T-helper 1 cell (primary cell): ENCODE measurements at places on chromosomes 16 and 17.

DNA sequence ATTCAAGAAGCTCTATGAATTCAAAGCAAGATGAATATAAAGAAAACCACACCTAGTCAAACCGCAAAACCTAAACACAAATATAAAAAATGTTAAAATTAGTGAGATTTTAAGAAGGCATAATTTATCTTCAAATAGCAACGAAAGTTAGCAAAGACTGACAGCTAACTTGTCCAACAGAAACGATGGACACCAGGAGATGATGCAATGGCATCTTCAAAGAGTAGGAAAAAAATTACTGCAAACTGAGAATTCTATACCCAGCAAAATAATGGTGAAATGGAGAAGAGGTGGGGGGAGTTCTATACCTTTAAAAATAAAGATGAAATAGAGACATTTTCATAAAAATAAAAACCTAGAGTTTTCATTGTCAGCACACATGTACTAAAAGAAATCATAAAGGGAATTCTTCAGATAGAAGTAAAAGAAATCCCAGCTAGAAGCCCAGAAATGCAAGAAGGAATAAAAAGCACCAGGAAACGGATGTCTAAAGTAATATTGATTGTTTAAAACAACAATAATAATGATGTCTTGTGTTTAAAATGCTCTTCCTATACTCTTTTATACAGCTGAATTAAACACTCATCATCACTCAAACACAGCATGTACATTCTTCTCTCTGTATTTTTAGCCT, 24.6 kb upstream of the TANC2 start:
- no peak for DNase-seq

- DNase-seq, result no peak
These were observed 199.1 kb upstream of the C17orf78 start for GRCh38 chr17:37176723-37177122.

- peak; percentile 57 for DNase-seq
These were observed at the start of gene KIF19 for GRCh38 chr17:74325743-74326379. KIF19 (plus strand) TSS chr17:74326226; CDS start chr17:74326350, 124 bp downstream.

GRCh38 chr16:24671455-24671954, 57.9 kb upstream of the TNRC6A start:
- DNase-seq, result no peak

DNA sequence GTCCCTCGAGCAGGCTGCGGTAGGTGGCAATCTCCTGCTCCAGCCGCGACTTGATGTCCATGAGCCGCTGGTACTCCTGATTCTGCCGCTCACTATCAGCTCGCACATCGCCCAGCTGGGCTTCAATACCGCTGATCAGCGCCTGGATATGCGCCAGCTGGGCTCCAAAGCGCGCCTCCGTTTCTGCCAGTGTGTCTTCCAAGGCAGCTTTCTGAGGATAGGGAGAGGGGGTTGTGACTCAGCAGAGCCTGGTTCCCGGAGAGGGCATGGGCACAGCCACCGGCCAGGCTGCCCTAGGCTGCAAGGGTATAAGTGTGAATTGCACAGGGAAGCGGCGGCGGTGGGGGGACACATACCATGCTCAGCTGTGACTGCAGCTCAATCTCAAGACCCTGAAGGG, 4.3 kb downstream of the KRT19 start:
- DNase-seq, result no peak

GRCh38 chr16:31083981-31084380, 4.8 kb downstream of the PRSS53 start:
- DNase-seq, result no peak

DNA sequence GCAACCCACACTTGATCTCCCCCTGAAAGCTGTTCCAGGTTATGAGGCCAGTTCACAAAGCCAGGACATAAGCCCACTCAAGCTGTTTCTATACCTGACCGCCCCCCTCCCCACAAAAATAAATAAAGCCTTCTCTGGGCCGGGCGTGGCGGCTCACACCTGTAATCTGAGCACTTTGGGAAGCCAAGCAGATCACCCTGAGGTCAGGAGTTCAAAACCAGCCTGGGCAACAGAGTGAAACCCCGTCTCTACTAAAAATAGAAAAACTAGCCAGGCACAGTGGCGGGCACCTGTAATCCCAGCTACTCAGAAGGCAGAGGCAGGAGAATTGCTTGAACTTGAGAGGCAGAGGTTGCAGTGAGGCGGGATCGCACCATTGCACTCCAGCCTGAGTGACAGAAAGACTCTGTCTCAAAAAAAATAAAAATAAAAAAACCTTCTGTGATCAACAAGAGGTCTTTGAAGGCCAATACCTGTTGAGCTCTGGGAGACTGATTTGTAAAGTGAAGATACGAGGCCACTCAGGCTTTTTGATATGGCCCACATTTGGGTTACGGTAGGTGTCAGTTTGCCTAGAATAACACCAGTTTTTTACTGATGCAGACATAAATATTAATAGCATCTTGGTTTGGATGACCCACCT, 2.2 kb downstream of the KDM8 start:
- DNase-seq, result no peak

DNA sequence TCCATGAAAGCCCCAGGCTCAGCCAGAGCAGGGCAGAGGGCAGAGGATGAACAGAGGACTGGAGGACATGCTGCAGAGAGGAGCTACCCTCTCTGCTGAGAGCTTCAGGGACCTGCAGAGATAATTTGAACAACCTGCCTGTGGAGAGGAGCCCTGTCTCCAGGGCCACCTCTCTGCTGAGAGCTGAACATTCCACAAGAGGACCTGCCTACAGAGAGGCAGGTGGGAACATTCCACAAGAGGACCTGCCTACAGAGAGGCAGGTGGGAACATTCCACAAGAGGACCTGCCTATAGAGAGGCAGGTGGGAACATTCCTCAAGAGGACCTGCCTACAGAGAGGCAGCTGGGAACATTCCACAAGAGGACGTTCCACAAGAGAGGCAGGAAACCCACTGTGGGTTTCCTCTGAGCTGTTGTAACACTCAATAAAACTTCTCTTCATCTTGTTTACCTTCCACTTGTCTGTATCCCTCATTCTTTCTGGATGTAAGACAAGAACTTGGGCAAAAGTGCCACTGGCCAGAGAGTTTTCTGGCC, 551.9 kb upstream of the CA10 start:
- DNase-seq, result no peak

GRCh38 chr16:78727536-78727935, 628.1 kb downstream of the WWOX start:
- DNase-seq, result no peak

DNA sequence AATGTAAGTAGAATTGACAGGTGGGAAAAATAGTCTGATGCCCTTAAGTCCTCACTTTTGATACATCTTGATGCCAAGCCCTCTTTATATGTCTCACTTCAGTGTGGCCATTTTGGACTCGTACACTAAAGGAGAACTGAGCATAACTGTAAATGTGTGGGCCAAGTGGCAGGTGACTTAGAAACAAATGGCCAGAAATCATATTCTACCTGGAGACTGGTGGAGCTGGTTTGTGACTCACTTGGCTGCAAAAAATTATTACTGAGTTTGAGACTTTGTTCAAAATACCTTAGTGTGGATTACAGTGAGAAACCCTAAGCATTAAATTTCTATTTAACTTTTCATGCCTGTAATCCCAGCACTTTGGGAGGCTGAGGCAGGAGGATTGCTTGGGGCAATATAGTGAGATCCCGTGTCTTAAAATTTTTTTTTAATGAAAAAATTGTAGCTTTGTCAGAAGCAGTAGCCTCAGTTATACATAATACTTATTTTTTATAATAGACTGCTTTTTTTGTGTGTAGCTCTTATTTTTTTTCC, 5.0 kb downstream of the HAPSTR1 start:
- DNase-seq, result no peak

DNA sequence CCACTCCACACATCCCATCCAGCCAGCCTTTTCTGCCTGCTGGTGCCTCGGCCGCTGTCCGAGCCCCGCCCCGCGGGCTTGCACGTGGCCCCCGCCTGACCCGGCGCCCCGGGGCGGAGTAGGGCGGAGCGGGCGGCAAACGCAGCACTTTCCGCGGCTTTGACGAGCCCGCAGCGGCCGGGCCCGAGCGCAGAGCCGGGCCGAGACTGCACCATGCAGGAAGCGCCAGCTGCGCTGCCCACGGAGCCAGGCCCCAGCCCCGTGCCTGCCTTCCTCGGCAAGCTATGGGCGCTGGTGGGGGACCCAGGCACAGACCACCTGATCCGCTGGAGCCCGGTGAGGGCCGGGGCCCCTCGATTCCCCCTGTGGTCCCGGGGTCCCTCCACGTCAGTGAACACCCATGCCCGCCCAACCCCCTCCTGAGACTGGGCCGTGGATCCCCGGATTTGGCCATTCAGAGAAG, at the start of gene HSF4:
Gene HSF4 (plus strand): TSS at position 147 of the 463 bp plus-strand sequence. CDS start 67 bp downstream, at position 214.
- DNase-seq, result no peak

DNA sequence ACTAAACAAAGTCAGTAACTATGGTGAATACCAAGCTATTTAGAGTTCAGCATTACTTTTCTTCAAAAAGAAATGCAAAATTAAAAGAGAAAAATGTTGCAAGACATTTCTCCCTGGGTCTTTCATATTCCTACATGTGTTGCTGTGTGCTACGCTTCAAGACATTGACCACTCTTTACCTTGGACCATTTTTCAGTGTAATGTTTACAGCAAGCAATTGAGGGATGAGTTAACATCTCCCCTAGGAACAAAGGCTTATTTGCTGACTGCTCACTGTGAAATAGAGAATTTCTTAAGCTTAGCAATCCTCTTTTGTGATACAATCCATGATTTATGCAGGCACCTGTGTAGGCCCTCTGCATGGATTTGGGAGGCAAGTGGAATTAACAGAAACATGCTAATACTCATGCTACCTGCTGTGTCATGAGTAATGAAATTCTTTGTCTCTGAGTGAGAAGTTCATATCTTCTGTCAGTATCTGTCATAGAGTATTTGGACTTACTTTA, 1202.9 kb upstream of the CDH8 start:
- DNase-seq, result no peak

GRCh38 chr17:76264425-76264754, 758 bp upstream of the UBALD2 start:
- no peak for DNase-seq

DNA sequence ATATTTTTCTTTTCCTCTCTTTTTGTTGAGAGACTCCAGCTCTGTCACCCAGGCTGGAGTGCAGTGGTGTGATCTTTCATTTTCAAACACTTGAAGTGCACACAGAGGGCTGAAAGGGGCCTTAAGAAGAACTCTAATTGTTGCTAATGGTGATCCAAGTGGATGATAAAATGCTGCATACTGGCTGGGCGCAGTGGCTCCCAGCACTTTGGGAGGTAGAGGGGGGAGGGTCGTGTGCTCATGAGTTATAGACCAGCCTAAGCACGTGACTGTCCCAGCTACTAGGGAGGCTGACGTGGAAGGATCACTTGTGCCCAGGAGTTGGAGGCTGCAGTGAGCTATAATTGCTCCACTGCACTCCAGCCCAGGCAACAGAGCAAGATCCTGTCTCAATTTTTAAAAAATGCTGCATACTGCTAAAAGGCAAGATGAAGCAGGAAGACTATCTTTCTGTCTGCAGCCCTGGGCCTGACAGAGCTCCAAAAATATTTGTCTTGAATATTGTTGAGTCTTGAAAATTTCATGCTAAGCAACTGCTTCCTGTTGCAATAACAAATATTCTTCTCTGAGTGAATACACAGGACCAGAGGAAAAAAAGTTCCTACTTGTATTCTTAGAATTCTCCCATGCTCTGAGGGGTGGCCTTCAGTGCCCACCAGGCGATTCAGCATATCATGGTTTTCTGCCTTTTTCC, 63.7 kb upstream of the AKTIP start:
- DNase-seq, result no peak

DNA sequence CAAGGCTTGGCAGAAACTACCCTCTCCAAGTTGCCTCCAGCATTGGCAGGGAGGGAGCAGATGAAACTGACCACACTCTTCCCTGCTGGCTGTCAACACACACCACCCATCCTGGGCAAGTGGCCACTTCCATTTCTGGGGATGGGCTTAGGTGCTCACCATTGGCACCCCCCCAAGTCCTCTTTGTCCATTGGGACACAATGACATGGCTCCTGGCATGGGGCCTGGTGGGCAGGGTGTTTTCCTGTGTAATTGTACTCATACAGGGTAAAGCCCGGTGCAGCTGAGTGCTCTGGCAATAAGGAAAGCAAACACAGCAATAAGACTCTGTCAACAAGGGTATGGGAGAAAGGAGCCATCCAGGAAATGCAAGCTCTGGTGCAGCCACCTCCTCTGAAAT, 22.6 kb downstream of the SCNN1B start:
- DNase-seq, result no peak
